ENCODE measurements at places on chromosomes 16 and 17.

DNA sequence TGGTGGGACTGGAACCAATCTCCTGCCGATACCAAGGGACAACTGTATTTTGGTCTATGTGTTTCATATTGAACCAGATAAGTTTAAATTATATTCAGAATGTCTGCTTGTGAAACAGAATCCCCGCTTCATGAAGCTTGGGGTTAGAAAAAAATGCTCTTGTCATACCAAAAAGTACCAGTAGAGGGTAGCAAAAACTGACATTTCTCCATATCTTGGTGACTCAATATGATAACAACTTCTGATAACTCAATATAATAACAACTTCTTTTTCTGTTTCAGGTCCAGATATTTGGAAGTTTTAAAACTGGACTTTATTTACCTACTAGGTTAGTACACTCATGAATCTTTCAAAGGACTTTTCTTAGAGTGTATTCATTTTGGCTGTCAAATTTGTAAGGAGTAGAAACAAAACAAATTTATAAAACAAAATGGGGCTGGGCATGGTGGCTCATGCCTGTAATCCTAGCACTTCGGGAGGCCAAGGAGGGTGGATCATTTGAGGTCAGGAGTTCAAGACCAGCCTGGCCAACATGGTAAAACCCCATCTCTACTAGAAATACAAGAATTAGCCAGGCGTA is 52.3 kb upstream of the ADCY7 start:
- no peak for DNase-seq

DNA sequence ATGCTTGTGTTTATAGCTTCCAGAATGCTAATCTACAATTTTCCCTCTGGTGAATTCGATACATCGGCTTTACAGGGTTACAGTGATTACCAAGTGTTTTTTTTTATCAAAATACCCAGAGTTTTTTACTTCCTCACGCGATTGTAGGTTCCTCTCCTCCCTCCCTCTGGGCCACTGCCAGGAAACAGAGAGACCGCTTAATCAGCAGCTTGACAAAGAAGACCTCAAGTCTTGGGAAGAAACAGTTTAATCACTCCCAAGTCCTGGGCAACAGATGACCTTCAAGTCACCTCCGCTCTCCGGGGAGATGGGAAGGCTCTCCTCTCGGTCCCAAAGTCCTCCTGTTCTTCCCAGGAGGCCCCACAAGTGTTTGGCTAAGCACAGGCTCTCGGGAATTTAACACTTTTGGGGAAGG is 23.5 kb downstream of the SMTNL2 start:
- no peak for DNase-seq

GRCh38 chr16:11547118-11547916 is 39.4 kb downstream of the LITAF start:
- no peak for DNase-seq

DNA sequence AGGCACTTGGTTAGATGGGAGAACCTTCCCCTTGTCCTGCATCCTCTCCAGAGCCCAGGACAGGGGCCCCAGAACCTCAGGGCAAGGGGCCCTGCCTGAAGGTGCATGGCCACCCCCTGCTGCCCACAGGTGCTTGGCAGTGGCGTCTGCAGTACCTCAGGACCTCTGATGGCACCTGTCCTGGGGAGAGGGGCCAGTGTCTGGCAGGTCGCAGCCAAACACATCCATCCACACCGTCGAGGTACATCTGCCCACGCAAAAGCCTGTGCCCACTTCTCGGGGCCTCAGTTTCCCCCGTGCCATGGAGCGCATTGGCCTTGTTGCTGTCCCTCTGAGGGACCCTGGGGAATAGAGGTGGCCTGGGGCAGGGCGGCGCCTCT is 9.3 kb downstream of the MAP2K3 start:
- DNase-seq = no peak

DNA sequence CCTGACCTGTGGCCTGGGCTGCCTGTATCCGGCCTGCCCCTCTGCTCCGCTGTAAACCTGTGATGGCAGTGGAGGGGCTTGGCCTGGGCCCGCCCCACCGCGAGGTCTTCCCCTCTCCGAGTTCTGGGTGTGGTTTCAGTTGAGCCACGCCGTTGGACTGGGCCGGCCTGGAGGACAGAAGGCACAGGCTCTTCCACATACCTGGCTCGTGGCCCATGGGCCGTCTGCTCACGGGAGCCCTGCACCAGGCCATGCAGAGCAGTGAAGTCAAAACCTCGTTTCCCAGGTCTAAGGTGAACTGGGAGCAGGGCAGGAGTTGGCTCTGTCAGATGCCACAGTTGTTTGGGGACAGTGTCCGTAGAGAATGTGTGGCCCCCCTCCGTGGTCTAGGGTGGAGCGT is 5.6 kb upstream of the RNPS1 start:
- no peak for DNase-seq

- DNase-seq = no peak
These were observed 8.7 kb downstream of the FZD2 start for GRCh38 chr17:44565866-44566443.

All from activated CD8-positive, alpha-beta memory T cell treated with anti-CD3 and anti-CD28 coated beads for 48 hours (primary cell).